ENCODE measurements at places on chromosomes 13 and 19.
A peak's percentile ranks its signal among the peaks of the same experiment; 100 is the strongest.

- no peak for DNase-seq
Measured at GRCh38 chr19:41330946-41331678, 21.1 kb downstream of the CCDC97 start.

DNA sequence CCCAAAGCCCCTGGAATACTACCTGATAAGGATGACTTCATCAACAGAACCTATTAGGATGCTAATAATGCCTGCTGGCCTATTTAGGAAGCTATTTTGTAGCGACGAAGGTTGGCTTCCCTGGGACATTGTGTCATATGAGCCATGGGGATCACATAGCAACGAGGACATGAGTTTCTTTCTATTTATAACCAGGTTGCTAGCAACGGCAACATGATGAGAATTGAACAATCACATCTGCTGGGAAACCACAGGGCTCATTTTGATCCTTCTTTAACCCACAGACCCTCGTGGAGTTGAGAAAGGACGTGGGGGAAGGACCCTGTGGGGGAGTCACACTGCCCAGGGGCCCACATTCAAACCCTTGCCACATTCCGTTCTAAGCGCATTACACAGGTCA is 172.2 kb downstream of the COL4A1 start:
- DNase-seq = no peak

DNA sequence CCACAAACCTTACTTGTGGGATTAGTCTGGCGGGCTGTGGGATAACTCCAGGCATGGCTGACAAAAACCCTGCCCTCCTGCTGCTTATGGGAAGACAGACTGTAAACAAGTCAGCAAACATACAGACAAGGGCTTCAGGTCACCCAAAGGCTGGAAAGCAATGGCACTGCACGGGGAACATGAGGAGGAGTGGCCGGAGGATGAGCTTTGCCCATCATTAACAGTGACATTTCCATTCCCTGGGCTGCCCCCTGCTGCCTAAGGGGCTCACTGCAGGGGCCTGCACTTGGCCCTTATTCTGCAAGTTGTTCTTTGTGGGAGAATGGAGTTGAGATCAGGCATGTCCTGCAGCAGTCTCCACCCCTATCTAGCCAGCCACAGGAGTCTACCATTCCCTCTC is 91.3 kb downstream of the UQCRFS1 start:
- DNase-seq = peak; percentile 6

GRCh38 chr13:113967729-113968462 is 6.0 kb downstream of the C13orf46 start:
- no peak for DNase-seq

DNA sequence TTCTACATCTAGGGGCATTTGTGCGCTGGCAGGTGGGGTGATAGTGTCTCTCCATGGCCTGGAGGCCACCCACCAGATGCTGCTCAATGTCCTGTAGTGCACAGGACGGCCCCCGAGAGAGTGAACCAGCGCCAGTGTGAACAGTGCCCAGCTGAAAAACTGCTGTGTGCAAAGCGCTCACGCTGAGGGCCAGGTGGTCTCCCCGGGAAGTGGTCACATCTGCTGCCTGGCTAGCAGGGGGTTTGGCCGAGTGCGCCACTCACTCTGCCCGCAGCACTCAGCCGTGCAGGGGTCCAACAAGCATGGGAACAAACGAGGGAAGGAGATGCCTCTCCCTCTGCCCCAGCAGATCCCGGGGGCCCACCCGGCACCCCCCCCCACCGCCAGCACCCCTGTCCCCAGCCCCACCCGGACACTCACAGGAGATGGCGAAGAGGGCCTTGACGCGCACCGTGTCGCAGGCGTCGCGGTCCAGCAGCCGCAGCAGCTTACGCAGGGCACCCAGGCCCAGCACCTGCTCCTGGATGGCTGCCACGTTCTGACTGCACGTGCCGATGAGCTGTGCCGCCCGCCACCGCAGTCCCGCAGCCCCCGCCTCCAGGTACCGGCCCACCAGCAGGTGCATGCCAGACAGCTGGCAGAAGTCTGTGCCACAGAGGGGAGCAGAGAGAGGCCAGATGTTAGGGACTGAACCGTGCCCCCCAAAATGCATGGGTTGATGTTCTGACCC is 5.8 kb downstream of the HSPBP1 start:
- no peak for DNase-seq

DNA sequence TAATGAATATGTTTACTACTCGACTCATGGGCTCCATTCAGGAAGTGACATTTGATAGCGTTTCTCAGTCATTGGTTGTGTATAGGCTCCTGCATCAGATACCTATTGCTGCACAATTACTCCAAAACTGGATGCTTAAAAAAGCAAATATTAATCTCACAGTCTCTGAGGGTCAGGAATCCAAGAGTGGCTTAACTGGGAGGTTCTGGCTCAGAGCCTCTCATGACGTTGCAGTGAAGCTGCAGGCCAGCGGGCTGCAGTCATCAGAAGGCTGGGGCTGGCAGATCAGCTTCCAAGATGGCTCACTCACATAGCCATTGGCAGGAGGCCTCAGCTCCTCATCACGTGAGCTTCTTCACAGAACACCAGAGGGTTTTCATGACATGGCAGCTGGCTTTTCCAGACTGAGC is 525.1 kb upstream of the NBEA start:
- no peak for DNase-seq

DNA sequence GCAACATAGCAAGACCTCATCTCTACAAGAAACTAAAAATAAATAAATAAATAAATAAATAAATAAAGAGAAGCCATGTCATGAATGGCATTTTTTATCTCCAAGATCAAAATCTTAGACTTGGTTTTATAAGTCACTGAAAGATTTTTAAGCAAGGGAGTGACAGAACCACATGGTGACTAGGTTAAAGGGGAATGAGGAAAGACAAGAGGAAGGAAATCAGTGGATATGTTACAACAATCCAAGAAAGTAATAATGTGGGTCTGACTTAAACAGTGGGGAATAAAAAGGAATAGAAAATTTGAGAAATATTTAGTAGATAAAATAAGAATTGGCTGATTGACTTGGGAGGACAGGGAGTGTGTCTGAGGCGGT is 18.8 kb upstream of the MED4 start:
- DNase-seq = no peak

- peak; percentile 48 for DNase-seq
Measured at GRCh38 chr13:113904411-113904810, 40.5 kb upstream of the GAS6 start.

DNA sequence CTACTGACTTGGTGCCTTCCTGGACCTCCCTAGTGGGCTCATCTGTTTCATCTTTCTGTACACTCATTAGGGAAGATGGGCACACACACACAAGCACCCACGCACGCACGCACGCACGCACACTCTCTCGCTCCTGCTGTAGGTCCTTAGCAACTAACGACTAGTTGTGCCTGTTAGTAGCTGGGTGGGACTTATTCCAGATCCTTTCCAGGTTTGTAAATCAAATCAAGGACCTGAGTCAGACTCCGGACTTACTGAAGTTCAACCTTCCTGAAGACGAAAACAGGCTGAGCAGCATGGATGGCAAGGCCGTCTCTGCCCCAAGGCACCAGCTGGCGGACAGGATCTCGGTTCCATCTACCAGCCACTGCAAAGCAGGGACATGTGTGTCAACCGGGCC is 76.2 kb downstream of the SLC15A1 start:
- no peak for DNase-seq

DNA sequence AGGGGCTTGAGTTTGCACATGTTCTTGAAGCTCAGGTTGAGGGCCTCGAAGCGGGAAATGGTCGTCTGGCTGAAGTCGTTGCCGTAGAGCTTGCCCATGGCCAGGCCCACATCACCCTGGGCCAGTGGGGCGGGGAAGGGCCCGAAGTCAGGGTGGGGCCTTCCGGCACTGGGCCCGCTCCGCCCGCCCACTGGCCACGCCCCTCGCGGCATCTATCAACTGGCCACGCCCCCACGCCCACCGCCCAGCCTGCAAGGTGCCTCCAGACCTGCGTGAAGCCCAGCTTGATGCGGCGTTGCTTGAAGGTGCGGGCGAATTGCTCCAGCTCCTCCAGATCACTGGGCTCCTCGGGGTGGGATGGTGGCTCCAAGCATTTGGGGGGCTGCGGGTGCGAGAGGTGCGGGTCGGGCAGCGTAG is 19.9 kb downstream of the ZNF574 start:
- no peak for DNase-seq

DNA sequence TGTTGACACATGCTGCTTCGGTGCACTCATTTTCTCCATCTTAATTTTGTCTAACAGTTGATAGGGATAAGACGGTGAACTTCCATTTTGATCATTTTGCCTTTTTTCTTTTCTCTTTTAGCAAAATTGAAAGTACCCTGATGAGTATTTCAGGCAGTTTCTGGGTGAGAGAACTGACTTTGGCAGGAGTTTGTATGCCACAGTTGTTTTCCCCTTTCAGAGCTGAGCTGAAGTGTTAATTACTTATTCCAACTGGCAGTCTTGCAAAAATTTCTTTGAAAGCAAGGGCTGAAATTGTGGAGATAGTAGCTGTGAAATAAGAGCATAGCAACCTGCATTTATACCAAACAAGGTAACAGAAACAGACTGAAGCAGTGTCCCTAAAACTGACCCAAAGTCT is 180.2 kb downstream of the SLITRK5 start:
- DNase-seq = no peak

DNA sequence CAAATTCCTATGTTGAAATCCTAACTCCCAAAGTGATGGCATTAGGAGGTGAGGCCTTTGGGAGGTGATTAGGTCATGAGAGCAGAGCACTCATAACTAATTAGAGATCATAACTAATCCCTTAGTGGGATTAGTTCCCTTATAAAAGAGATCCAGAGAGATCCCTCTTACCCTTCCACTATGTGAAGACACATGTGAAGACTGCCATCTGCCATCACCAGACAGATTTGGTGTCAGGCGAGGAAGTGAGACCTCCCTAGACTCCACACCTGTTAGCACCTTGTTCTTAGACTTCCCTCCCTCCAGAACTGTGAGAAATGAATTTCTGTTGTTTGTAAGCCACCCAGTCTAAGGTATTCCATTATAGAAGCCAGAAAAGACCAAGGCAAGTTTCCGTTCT is 112.2 kb downstream of the NDFIP2 start:
- no peak for DNase-seq

- DNase-seq = no peak
Measured at GRCh38 chr13:53198736-53199135, 170.1 kb downstream of the OLFM4 start.

DNA sequence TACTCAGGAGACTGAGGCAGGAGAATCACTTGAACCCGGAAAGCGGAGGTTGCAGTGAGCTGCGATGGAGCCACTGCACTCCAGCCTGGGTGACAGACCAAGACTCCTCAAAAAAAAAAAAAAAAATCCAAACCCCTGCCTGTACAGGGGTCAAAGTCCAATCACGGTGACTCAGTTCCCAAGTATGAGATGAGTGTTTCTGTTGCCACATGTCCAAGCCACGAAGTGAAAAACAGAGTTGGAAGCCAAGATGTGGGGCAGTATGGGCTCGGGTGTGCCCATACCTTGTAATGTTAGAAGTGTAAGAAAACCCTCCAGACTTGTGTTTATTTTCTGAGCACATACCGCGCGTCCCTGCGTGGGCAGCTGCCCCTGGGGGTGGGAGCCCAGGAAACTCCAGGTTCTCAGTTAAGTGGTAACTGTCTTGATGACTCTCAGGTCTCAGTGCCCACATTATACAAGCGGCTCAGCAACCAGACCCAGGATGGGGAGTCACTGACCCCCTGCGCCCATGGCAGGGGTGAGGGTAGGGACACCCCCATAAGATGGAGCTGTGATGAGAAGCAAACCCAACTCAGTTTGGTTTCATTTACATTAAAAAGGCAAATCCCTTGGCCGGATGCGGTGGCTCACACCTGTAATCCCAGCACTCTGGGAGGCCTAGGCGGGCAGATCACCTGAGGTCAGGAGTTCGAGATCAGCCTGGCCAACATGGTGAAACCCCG is 1.2 kb upstream of the GPX4 start:
- DNase-seq = peak; percentile 75

DNA sequence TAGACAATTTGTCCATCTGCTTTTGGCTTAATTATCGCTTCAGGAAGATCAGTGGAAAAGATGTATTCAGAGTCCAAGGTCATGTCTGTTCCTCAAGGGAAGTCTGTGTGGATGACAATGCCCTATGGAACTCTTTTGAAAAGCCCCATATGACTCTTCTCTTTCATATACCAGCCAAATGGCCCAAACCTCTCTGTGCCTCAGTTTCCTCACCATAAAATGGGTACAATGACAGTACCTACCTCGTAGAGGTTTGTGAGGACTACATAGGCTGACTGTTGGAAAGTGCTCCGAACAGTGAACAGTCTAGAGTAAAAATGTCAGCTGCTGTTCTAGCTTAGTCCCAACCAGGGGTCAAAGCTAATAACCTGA is 104.6 kb downstream of the COL4A2 start:
- DNase-seq = no peak

DNA sequence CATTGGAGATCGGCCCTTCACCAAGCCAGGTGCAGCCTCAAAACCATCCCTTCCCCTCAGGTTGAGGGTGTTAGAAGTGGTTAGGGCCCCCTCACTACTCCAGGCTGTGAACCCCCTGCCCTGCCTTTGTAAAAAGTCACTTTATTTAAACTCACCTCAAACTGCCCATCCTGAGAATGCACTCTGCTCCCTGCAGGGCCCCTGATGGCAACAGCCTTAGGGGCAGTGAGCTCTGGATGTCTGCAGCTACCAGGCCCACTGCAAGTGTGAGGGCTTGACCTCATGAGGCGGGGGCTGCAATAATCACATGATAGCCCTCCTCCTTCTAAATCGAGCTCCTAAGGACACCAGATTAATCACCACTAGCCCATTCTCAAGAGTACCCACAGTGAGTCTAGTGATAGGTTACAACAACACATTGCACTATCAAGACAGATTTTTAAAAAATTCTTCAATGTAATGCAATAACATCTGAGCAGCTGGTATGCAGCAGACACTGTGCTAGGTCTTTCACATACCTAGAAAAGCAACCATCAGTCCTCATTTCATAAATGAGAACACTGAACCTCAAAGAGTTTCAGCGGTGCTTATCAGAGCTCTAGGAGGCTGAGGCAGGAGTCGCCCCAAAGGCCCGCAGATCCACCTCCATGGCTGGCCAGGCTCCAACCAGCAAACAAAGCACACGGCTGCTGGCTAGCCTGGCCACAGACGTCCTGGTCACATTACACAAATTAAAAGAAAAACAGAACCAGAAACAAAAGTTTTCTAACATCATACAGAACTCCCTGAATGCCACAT is 26.0 kb downstream of the SLC7A1 start:
- DNase-seq = no peak

GRCh38 chr13:93552596-93552995 is 326.0 kb downstream of the GPC6 start:
- DNase-seq = no peak

GRCh38 chr13:50119591-50119990 is 104.3 kb downstream of the KCNRG start:
- no peak for DNase-seq

- DNase-seq = no peak
Measured at GRCh38 chr13:99071666-99072065, 93.8 kb upstream of the DOCK9 start.

GRCh38 chr13:53207556-53207955 is 178.9 kb downstream of the OLFM4 start:
- DNase-seq = no peak

GRCh38 chr13:79660361-79660760 is 179.4 kb downstream of the NDFIP2 start:
- DNase-seq = no peak

GRCh38 chr13:33578786-33579185 is 239.2 kb upstream of the RFC3 start:
- DNase-seq = no peak
